LoVo (cell line): ENCODE measurements at places on chromosomes 7 and 10.

DNA sequence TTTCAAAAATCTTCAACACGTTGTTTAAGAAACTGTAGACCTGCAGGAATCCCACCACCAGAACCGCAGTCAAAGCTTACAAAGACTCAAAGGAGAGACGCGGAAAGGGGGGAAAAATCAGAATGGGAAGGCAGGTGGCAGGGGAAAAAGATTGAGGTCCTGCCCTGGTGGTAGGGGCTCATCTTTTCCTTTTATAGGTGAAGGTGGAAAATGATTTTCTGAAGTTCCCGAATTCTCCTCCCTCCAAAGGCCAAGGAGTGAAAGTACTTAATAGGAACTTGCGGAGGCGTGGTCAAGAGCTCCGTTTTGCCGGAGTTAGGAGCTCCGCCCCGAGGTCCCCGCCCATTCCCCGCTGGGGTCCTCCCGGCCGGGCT, 724 bp downstream of the BBIP1 start:
- DNase-seq = peak; percentile 95

DNA sequence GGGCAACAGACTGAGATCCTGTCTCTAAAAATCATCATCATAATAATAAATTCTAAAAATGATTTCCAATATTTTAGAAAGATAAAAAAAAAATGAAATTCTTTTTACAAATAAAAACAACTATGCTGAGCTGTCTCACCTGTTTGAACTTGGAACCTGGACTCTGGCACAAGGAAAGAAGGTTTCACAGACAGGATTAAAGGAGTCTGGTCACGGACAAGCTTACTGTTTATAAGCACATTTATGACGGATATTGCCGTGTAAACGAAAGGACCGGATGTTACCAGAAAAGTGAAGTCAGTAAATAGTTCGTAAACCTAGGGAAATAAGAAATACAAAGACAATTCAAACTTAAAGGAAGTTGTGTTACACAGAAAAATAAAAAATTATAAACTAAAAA, 70.2 kb downstream of the KIAA1549 start:
- no peak for DNase-seq

DNA sequence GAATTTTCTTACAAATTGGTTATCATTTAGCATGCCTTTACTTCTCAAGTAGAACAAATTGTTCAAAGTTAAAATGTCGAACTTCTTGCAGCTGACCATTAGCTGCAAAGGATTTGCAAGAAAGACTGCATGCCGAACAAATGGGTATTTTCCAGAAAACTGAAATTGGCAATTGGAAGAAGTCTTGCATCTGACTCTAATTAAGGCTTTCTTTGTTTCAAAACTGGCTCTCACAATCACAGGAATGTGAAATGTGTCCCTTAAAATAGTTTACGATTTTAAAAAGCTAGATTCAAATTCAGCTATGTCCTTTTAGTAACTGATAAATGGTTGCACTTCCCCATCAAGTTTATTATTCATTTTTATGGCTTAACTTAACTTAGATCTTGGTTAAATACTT, 207.9 kb downstream of the ARL4A start:
- no peak for DNase-seq

DNA sequence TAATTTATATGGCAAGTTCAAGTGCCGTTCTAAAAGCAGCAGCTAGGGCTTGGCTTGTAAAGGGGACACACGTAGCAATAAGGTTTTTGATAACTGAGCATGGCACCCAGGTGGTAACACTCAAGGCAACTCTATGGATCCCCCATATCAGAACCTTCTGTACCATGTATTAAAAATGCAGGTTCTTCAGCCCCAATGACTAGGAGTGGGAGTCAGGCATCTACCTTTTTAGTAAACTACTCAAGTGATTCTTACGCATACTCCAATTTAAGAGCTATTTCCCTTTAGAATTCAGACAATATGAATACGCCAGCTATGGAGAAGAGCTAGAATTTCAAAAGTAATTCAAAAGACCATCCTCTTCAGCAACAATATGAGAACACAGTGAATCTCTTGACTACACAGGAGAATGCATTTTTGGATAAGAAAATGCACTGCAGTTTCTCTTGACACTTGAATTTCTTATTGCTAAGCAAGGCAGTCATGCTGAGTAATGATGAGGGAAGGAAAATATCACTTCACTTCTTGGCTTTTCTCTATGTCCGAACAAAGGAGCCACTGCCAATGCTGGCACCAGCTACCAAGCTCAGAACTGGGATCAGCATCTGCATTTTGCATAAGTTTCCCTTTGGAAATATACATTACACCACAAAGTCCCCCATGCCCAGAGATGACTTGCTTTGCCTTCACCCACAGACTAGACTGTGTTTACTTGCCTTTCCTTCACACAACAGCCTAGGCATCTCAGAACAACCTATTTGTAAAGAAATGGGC, 53.5 kb downstream of the ABLIM1 start:
- DNase-seq = no peak

GRCh38 chr10:25758041-25758457, 176.0 kb upstream of the MYO3A start:
- DNase-seq = peak; percentile 36

- no peak for DNase-seq
Observed at GRCh38 chr7:37683246-37684120, at the start of gene GPR141. TSS of gene GPR141 (plus strand) at chr7:37683766. CDS start at chr7:37740394, 56,628 bp downstream.

DNA sequence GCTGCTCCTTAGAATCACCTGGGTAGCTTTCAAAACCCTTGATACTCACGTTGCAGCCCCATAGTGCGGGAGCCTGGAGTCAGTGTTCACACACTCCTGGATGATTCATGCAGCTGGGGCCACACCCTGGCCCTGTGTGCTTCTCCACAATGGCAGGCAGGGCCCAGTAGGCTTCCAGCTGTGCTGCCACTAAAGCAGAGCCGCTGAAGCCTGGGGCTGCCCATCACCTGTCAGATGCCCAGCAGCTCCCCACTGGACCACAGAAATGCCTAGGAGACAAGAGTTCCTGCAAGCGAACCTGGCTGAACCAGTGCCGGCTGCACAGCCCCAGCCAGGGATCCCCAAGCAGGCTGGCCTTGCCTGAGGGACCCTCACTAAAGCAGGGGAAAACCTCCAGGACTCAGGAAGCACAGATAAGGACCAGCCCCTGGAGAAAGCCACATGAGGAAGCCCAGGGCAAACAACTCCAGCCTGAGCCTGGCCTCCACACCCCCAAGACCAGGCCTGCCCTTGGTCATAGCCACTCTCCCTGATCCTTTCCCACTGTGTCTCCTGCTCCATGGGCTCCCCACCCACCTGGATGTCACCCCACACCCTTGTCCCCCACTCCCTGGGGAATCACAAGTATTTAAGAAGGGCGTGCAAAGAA, 111.9 kb downstream of the GRID1 start:
- DNase-seq = peak; percentile 56

- DNase-seq = no peak
Observed at GRCh38 chr7:108419961-108420908, 36.0 kb downstream of the NRCAM start.

DNA sequence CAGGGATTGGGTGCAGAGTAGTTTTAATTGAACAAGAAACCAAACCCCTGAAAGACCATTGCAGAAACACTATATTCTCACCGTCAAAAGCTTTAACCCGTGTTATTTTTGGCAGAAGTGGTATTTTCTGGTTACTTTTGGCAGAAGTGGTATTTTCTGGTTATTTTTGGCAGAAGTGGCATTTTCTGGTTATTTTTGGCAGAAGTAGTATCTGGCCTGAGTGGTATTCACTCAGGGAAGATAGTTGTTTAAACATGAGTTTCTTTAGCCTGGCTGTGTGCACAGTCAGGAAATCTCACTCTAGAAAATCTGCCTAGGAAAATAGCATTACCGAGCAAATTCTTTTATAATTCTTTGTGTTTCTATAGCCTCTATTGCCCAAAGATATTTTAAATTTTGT, 322.7 kb downstream of the GFRA1 start:
- no peak for DNase-seq

DNA sequence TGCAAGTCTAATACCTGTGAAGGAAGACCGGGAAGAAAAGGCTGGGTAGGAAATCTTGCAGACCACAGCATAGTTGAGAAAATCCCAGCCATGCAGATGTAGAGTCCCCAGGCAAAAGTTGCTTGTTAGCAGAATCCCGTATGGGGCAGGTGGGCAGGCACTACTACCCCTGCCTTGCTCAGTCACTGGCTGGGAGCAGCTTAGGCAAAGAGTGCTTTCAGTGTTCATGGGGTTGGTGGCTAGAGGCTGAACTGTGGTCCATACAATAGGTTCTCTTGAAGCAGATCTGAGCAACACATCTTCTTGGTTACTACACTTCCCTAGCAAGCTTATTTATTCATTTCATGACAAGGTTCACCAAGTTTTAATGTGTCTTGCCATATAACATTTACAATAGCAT, 92.6 kb downstream of the AHCYL2 start:
- DNase-seq = no peak

GRCh38 chr10:101019440-101019703, 11.6 kb downstream of the PDZD7 start:
- DNase-seq = no peak

DNA sequence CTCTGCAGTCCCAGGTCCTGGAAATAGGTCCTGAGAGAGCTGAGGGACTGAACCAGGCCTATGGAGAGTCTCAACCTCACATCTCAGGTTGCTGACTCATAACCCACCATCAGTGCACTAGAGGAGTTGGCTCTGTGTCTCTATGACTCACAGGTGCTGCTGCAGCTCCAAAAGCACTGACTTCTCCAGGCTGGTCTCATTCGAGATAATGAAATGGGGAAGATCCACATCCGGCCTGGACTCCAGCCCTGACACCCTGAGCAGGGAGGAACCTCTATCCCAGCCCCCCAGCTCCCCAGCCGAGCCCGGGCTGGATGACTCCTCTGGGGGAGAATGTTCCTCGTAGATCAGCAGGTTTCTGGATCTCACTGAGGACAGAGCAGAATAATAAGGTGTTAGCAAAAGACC, 35.5 kb upstream of the DGKI start:
- peak; percentile 34 for DNase-seq

GRCh38 chr7:104327534-104327933, 869 bp upstream of the LHFPL3 start:
- DNase-seq = no peak

DNA sequence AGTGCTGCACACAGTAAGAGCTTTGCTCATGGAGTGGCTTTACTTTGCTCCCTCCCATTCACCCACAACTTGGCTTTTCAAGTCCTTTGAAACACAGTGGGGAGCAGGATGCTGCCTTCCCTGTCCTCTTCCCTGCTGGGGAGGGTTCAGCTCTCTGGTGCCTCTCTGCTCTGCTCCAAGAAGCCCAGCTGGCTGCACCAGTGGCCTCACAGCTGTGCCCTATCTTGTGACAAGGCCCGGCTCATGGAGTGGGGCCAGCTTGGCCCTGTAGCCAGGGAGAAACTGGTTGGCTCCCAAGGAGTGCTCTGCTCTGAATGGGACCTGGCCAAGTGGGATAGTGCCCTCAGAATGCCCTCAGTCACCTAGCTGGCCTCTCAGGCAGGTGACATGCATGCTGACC, 212.3 kb upstream of the ZMIZ1 start:
- DNase-seq = no peak

- DNase-seq = no peak
Observed at GRCh38 chr7:64978497-64979203, 12.2 kb downstream of the ZNF117 start.

DNA sequence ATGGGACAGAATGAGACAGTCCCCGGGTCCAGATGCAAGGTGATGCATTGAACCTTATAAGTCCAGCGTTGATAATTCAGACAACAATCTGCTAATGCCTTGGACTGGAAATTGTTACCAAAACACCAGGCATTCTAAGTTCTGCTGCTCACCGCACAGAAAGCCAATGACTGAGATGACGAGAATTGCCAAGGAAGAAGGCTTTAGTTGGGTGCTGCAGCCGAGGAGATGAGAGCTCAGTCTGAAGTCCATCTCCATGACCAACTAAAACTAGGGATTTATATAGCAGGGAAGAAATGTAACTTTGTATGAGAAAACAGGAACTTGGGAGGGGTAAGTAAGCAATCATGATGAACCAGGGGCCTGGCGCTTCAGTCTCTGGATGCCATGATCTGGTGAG, 68.7 kb downstream of the PRKCQ start:
- DNase-seq = no peak

DNA sequence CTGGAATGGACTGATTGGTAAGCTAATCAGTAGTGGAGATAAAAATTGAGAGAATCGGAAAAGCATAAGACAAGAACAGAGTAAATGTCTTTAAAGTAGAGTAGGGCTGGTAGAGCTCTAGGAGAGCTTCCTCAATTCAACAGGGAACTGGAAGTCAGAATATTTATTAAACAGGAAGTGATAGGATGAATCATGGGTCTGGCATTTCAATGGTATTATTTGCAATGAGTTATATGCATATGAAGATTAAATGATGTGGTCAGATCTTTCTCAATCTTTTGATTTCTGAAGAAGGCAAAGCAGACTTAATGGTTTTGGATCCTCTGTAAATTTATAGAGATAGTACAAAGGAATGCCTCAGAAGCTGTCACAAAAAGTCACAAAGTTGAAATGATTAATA, 349.0 kb downstream of the HPSE2 start:
- DNase-seq = peak; percentile 21

- no peak for DNase-seq
Observed at GRCh38 chr10:107865691-107866090, 701.2 kb upstream of the SORCS1 start.

GRCh38 chr10:63133821-63134557, 861 bp downstream of the NRBF2 start:
- no peak for DNase-seq

- DNase-seq = no peak
Observed at GRCh38 chr10:81871558-81871957, 3.4 kb upstream of the NRG3 start.

GRCh38 chr7:137669706-137670105, 177.1 kb downstream of the DGKI start:
- DNase-seq = no peak

DNA sequence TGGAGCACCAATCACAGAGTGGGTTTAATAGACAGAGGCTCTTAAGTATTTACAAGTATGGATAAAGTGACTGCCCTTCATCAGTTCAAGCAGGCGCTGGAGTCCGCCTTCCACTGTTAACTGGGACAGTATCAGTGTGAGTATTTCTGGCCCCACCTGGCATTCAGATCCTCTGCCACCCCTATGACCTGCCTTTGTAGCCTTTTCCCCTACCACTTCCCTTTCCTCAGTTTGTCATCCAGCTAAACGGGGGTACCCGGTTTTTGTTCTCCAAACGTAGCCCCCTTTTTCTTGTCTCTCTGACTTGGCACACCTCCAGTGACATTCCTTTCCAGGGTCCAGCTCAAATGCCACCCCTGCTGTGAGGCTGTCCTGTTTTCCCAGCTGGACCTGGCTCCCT, 134.4 kb downstream of the SNX10 start:
- DNase-seq = no peak

DNA sequence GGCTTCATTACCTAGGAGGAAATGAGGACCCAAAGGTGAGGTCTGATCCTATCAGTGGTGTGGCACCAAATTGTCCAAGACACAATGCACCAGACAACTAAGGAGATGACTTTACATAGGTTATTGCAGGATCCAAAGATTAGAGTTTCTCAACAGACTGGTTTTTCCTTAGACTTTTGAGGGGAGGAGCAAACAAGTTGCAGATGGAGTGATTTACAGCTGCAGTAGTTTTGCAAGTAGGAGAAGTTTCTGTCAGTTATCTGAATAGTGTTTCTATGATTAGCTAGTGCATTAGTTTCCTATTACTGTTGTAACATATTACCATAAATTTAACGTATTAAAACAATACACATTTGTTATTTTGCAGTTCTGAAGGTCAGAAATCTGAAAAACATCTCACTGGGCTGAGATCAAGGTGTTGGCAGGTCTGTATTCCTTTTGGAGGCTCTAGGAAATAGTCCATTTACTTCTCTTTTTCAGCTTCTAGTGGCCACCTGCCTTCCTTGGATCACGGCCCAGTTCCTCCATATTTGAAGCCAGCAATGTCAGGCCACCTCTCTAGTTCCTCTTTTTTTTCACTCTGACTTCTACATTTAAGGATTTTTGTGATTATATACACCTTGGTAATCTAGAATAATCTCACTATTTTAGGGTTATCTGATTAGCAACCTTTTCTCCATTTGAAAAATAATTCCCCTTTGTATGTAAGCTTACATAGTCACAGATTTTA, 994.9 kb downstream of the REEP3 start:
- DNase-seq = no peak
